ENCODE measurements at places on chromosomes 12 and 14.

- DNase-seq = no peak
Measured at GRCh38 chr12:109550281-109550680, 23.0 kb downstream of the MMAB start.

DNA sequence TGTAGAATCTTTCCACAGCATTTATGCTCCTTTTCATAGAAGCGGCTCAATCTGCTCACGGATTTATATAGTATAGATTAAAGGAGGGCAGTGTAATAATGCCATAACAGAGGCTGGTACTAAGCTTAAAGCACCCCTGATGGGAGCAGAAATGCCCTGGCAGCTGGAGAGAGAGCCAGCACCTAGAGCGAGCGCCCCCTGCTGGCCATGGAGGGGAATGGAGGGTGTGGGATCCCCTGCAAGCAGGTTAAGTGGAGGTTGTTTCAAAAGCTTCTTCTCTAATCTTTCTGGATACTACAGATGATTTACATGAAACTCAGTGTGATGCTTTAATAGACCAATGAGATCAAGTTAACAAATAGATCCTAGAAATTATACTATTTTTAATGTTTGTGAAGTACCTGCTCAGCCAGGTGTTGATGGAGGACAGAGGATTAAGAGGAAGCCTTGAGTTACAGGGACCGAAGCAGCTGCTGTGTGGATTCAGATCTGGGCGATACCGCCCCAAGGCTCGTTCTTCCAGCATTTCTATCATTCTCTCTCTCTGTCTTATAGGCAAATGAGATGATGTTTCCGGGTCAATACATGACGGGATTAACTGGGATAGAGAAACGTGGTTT is 1519.3 kb upstream of the TMEM132C start:
- peak; percentile 31 for DNase-seq

DNA sequence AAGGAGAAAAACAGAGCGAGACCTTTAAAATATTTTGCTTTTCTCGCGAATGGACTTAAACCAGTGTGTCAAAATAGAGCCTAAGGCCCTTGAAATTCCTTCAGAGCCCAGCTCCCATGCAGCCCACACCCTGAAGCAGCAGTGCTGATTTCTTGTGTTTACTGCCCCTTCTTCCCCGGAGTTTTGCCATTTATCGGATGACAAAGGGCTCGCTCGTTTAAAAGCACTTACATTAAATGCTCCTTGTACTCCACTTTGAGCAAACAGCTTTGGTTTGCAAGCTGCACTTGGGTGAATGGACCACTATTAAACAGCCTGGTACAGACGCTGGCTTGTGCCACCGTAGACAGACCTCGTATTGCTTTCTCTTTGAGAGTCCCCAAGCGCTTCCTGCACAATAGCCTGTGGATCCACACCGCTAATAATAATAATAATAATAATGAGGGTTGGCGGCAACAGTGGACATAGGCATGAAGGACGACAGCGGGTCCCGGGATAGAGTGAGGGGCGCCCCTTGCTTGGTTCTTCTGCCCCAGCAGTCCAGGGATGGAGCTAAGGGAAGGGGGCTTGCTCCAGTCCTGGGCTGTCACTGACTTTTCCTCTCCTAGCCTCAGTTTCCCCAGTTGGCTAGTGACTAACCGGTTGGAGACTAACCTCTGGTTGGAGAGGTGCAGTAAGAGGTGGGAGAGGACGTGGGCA is 6.6 kb downstream of the DLK1 start:
- no peak for DNase-seq

- DNase-seq = no peak
Measured at GRCh38 chr14:50260511-50260910, 29.1 kb upstream of the SOS2 start.

GRCh38 chr12:8699714-8700113 is 1.9 kb downstream of the RIMKLB start:
- DNase-seq = no peak

DNA sequence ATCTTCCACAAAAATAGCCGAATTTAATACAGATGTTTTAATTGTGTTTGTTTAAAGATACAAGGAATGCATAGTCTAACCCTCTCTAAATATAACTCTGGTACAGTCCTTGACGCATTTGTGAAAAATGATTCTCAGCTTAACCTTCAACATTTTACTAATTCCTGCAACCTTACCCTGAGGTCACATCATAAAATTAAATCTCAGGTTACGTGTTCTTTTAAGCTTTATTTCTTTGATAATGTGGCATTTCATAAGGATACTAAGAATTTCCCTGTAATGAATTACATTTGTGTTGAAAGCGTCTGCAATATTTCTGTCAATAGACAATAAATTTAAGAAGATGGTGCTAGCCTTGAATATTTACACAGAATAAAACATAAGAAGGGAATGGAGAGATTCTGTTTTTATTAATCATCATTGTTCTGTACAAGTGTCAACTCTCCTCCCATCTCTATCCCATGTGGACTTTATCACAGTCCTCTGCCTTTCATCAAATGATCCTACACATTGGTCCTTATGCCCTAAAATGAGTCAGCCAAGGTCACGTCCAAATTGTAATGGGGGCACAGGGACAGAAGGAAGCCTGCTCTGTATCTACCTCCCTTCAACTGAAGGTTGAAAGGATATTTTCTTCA is 769.3 kb upstream of the FLRT2 start:
- no peak for DNase-seq

DNA sequence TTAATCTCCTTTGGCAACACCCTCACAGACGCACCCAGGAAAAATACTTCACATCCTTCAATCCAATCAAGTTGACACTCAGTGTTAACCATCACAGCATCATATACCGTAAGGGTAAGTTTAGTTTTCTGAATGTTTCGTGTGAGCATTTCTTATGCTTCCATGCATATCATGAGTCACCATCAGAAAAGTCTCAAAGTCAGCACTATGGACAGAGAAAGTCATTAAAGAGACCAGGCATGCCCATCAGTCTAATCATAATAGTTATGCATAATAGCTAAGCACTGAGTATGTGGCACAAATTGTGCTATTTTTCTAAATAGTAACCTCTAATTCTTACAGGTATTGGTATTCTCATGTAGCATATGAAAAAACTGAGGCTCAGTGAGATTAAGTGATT is 158.8 kb upstream of the PRMT8 start:
- no peak for DNase-seq

DNA sequence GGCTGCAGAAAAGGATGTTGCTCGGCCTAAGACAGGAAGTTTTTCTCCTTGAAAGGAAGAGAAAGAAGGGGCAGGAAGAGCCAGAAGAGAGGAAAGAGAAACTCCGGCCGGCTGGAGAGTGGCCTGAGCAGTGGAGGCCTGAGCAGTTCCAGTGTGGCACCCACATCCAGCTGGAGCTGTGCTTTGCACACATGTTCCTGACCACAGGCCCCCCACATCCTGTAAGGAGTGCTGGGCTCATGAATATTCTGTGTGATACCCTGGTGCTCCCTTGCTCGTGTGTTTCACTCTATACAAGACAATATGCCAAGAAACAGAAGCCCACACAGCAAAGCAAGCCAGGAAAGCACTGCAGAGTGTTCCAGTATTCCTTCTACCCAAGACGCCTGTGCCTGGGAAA is 27.1 kb downstream of the POLE start:
- no peak for DNase-seq

DNA sequence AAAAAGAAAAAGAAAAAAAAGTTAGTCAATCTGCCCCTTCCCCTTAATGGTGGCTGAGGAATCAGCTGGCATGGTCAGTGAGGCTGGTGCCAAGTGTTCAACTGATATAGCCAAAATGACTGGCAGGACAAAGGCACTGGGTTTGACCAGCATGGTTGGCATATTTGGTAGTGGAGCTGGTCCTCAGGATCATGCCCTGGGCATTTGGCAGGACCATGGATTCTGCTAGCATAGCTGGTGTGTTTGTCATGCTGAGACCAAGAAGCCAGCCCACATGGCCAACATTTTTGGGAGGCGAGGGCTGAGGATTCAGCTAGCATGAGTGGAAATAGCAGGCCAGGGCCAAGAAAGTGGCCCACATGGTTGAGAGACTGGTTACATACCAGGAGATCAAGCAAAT is 136.5 kb downstream of the FBXL14 start:
- DNase-seq = no peak

- no peak for DNase-seq
Measured at GRCh38 chr14:30354439-30354838, 204.5 kb upstream of the G2E3 start.

DNA sequence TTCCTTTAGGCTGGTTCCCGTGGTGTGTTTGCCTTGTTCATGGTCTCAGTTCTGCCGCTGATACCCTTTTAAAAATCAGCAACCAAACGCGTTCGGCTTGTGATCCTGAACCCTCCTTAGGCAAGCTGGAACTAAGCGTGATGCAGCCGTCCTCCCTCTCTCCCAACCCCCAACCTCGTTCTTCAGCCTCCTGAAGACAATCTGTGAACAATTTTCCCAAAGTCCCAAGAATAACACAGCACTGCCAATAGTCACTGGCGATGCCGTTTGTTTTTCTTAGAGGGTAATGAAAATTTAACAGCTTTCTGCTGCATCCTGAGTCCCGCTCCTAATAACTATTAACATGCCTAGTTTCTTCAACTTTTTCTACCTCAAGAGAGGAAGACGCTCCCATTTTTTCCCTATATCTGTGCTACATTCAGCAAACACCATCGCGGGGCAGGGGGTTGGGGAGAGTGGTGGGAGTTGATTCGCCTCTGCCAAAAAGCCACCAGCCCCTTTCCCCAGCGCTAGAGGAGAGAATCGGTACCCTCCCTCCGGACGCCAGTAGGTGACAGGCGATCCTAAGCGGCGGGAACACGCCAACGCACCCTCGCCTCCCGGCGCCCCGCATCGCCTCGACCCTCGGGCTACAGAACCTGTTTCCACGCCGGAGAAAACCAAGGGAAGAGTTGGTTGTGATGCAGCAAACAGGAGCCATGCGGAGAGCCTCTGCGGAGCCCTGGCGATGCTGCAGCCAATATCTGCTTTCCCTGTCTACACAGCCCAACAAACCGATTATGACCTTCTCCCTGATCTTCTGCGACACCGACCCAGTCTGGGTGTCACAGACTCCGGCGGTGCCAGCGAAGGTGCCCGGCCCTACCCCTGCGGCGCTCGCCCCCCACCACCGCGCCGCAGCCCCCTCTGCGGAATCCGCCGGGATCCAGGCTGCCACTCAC is 752 bp downstream of the PRICKLE1 start:
- DNase-seq = no peak

DNA sequence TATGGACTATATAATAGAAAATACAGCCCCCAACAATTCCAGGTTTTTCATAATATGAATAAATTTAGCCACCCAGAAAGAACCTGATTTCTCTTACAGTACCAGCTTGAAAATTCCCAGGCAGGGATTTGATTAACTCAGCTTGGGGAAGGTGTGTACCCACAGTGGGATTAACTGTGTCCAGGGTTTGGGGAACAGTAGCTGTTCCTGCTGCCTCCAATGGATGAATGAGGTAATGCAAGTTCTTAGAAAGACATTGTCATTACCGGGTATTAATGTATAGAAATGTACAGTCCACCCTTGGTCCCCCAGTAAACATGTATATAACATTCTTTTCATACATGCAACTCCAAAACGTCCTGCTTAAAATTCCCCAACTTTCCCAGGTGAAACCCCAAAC is 115.6 kb downstream of the LRIG3 start:
- no peak for DNase-seq

- no peak for DNase-seq
Measured at GRCh38 chr12:100329800-100330199, 27.1 kb upstream of the SLC17A8 start.

DNA sequence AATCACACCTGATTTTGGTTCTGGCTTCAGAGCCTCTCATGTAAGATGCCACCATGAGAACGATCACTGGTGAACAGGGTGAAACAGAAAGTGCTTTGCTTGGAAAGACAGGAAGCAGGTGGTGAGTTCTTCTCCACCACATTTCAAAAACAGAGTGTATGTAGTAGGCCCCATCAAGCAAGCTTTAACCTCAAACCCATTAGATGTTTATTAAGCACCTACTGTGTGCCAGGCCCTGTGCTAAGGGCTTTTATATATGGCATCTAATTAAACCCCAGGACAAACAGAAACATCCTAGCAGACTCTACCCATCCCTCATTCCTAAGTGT is 47.8 kb upstream of the MED13L start:
- DNase-seq = no peak
